ENCODE measurements at places on chromosomes 7 and 10. TPM values are rescaled to one million over a fixed set of nuclear protein-coding genes. Genes with fewer than 3 reads are reported as not detected.

DEPP1 gene
- total RNA-seq = 3.7 TPM

IFIT1B gene
- not detected for total RNA-seq

PRKG1 gene
- total RNA-seq = 1.0 TPM

TMEM176B gene
- not detected for total RNA-seq

CNTNAP2 gene
- total RNA-seq = 2.1 TPM

BLVRA gene
- 26.7 TPM for total RNA-seq

ATOH7 gene
- not detected for total RNA-seq

All from nasal cavity respiratory epithelium epithelial cell of viscerocranial mucosa (primary cell).